ENCODE measurements at places on chromosomes 6 and 20.

GRCh38 chr6:157791450-157791849, 31.6 kb upstream of the SNX9 start:
- DNase-seq: no peak

- peak; percentile 15 for DNase-seq
Observed at GRCh38 chr6:105880030-105880492, 206.1 kb upstream of the PRDM1 start.

DNA sequence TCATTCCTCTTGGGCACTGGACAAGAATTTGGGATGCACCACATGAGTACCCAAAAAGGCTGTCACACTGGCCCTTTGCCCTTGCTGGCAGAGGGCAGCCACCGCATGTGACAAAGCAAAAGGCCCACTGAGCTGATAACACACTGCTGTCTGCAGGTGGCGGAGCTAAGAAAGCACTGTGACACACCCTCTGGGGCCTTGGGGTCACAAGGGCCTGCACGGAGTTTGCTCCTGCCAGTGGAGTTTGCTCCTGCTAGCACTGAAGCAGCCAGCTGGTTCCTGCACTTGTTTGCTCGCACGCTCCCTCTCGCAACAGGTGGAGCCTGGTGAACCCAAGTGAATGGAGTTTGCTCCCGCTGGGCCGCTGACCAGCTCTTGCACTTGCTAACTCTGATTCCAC, 132.6 kb downstream of the LCA5 start:
- DNase-seq: no peak

DNA sequence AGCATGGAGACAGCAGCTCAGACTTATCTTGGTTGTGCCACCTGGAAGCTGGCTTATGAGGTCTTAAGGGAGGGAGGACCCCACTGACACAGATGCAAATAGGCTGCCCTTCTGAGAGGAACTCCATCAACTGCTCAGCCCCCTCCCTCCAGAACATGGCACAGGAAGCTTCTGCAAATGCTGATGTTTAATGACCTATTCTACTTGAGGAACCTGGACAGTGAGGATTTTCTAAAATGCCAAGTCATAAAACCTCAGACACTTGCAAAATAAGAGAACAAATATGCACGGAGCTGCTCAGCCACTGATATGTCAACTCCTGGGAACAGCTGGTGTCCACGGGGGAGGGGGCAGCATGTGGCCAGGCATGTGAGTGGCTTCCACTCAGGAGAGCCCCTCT, 3.5 kb downstream of the CST9 start:
- no peak for DNase-seq

DNA sequence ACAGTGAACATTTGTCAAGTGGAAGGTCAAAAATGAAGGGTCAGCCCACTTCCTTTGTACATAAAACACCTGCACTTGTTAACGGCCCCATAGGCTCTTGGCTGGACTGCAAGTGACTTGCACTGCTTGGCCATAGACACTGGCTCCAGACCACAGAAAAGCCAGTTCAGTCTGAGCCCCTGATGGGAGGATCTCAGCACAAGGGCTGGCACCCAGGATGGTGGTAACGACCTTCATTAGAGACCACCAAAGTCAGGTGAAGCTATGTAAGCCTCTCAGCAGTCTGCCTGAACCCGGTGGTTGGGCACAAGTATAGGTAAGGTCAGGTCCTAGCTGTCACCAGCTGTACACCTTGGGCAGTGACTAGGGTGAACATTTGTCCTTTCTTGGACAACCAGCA, 16.1 kb downstream of the PLAGL2 start:
- no peak for DNase-seq
